ENCODE measurements at places on chromosomes 2 and 18.

- DNase-seq: no peak
These were observed 34.4 kb downstream of the ZFP36L2 start for GRCh38 chr2:43191947-43192516.

GRCh38 chr2:200341376-200341775 lies 34.9 kb downstream of the SPATS2L start:
- no peak for DNase-seq

- no peak for DNase-seq
These were observed 90.2 kb downstream of the ZFP36L2 start for GRCh38 chr2:43136011-43136799.

DNA sequence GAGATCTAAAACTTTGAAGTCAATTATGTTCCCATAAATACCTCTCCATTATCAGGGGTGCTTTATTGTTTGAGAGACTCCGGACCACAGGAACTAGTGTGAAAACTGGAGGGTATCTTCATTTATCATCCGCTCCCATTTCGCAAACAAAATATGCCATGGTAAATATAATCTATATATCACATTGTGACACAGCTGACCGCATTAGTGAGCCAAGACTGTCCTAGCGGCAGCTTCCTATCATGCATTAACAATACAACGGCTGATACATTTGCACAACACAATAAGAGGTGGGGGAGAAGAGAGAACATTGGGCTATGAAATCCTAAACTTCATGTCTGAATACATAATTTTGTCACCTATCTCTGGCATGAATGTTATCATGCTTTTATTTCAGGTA lies 29.5 kb downstream of the BCL11A start:
- no peak for DNase-seq

DNA sequence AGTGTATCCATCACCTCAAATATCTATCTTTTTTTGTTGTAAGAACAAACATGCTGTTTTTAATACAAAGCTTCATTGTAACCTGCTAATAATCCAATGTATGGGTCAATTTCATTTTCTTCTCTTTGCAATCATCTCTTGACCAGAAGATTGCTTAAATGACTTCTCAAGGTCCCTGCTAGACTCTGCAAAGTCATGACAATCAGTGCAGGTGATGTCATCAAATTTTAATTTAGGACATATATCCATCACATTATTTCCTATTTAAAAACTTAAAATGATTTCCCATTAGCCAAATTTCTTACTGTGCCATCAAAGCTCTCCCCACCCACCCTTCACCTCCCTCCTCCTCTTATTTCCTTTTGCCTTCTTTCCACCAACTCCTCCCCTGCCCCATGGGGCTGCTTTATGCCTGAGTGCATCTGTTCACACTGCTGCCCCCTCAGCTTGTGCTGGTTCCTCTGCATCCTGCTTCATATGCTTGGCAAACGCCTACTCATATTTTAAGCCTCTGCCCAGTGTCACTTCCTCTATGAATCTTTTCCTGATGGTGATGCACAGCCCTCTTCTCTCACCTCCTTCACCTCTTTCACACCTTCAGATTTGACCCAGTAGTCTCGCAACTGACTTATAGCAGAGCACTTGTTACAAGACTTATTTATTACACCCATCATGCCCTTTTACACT lies 20.3 kb downstream of the PLEK start:
- DNase-seq: peak; percentile 8

DNA sequence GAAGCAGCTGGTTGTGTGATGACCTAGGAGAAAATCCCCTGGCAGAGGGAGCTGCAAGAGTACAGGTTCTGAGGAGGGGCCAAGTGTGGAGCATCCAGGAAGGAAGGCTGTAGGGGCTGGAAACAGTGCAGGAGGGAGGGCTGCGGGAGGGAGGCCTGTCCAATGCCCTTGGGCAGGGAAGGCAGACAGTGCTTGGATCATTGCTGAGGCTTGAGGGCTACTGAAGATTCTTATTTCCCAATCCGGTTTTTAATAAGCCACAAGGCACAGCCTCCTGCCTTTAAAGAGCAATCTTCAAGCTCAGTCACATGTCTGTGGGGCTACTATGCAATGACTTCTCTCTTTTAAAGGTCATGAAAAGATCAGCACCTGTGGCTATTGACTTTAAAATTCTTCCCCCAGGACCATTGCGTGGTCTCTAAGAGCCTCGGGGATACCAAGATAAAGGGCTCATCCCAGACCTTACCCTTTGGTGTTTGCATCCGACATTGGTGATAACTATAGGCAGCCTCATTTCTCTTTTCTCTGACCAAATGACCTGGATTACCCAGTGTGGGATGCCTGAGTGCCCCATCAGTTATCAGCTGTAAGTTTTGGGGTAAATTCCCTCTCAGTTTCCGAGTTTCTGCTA lies 149.6 kb downstream of the DOCK10 start:
- no peak for DNase-seq

DNA sequence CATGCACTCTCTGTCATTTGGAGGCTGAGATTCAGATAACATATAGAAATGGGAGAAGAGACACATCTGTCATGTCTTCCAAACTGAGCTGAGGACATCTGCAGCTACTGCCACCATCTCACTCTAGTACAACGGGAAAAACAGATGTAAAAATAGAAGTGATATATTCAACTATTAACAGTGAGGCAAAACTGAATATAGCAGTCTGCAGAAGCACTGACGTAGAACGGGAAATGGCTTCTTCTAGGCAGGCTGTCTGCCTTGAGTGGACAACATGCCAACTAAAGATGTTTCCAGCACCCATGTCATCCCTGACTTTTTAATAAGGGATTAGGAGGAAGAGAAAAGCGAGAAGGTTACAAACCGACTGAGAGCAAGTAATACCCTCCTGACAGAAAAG lies 51.6 kb downstream of the MRPL33 start:
- DNase-seq: no peak

DNA sequence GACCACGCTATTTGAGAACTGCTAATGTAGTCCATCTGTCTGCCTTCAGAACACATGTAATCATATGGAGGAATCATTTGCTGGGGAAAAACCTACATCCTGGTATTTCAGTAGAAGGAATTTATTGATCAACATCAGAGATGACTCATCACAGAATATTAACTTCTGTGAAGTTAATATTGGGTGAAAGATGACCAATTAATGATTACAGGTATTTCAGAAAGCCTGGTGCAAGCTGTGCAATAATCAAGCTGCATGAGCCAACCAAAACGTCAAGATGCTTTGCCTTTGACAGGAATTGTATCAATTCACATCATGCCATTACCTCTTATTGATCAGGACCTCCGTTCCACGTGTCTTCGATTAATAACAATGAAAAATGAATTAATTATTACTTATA lies 9.4 kb upstream of the SPATS2L start:
- DNase-seq: no peak

DNA sequence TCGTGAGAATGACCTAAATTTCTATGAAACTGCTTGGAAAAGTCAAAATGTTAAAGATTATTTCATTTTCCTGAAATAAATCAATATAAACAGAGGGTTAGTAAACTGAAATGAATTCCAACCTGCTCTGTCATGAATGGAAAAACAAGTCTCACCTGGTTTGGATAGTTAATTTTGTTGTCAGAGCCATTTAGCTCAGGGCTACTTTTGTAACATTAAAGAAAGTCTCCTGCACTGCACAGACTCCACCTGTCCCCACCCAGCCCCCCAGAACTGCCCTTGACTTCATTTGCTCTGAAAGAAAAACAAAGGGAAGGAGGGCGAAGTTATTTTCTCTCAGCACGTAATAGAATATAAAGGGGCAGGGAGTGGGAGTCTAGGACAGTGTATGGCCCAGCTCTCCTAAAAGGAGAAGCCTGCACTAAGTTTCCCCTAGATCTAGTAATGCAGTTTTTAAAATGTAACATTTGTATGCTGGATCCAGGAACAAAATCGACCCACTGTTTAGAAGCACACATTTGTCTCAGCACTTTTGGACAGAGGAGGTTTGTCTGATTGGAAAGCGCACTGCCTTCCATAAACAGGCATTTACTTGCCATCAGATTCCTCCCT lies 54.2 kb upstream of the ACSL3 start:
- no peak for DNase-seq

DNA sequence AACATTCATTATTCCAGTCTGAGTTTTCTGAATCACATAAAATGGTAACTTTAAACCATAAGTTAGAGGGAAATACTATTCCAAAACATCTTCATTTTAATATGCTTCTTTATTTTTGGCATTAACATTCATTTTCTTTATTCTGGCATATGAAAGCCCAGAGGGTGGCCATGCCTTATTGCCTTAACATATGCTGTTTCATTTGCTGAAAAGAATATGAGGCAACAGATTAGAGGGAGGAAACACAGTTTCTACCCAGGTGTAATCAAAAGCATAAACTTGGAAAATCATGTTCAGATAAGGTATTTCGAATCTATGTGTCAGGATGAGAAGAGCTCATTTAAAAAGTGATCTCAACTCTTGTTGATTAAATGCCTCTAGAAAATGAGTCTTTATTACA lies 379.9 kb upstream of the DSEL start:
- no peak for DNase-seq

DNA sequence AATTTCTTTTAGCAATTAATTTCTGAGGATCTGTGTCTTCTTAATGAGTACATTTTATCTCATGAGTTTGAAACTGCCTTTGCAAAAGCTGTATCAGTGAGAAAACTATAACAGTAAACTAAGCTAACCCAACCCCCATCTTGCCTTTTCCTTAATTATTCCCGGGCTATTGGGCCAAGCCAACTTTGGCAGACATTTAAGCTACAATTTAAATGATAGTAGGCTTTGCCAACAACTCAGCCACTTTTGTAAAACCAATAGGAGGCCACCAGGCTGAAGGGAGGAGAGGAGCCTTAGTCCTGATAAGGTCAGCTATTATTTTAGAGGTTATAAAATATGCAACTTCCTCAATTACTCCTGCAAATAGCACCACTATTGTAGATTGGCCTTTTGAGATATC lies 218.0 kb upstream of the KCNJ3 start:
- no peak for DNase-seq

DNA sequence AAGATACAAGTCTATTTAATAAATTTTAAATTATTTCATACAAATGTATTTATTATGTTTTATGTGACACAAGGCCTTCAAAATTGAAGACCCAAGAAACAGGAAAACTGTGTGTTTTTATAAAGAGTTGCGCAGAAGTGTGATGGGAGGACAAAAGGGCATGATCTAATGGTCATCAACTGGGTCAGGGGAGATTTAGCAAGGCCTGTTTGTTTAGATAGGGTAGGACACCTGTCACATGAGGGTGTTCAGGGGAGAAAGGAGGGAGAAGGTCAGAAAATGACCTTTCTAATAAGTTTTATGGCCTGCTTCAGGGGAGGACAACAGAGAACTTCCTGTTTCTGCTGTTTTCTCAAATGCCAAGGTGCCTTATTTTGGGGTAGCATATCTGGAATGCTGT lies 528.8 kb downstream of the STK39 start:
- DNase-seq: no peak

- DNase-seq: no peak
These were observed 98.3 kb upstream of the ACVR1C start for GRCh38 chr2:157726946-157727345.

DNA sequence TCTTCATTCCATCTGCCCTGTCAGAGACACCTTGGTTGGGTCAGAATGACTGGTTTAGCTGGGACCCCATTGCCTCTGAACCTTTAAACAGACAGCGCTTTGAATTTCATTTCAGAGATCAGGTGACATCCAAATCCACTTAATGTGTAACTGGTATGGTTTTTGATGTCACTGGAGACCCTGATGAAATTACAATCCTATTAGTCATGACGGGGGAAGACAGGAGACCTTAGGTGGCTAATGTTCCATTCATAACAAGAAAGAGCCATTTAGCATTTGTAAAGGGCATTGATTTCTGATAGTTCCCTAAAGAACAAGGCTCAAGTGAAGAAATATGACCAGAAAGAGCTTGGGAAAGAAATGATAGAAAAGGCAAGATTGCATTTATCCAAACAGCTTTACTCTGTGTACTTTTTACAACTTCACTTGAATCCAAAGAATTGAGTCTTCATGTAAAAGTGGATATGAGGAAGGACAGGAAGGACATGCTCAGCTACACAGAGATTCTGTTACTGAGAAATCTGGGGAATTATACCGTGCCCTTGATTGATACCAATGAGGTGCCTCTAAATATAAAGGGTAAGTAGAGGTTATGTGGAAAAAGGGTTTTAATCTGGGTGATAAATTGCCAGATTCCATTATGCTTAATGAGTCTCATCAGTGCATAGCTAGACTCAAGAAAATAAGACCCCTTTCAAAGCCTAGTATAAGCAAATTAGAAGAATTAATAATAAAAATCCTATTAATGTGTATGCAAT lies 198.2 kb downstream of the NCKAP5 start:
- DNase-seq: no peak

DNA sequence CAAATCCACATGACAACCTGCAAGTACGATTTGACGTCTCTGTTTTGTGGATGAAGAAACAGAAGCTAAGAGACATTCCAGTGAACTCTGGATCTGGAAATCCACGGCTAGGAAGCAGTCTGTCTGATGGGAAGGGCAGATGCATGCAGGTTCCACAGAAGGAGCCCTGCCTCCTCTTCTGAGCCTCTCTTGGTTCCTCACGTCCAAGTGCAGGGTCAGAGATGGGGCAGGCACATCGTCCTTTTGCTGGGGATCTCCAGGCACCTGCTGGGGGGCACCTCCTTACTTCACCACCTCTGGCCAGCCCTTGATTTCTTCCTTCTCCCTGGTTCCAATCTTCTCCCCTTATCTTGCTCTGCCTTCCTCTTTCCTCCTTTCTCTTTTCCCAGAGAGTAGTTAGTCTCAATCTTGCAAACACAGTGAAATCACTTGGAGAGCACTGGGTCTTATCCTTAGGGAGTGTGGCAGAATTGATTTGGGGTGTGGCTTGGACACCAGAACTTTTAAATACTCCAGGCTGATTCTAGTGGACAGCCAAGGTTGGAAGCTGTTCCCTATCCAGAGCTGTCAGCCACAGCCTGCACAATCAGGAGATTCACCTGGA lies 137.8 kb downstream of the BCL2 start:
- no peak for DNase-seq

DNA sequence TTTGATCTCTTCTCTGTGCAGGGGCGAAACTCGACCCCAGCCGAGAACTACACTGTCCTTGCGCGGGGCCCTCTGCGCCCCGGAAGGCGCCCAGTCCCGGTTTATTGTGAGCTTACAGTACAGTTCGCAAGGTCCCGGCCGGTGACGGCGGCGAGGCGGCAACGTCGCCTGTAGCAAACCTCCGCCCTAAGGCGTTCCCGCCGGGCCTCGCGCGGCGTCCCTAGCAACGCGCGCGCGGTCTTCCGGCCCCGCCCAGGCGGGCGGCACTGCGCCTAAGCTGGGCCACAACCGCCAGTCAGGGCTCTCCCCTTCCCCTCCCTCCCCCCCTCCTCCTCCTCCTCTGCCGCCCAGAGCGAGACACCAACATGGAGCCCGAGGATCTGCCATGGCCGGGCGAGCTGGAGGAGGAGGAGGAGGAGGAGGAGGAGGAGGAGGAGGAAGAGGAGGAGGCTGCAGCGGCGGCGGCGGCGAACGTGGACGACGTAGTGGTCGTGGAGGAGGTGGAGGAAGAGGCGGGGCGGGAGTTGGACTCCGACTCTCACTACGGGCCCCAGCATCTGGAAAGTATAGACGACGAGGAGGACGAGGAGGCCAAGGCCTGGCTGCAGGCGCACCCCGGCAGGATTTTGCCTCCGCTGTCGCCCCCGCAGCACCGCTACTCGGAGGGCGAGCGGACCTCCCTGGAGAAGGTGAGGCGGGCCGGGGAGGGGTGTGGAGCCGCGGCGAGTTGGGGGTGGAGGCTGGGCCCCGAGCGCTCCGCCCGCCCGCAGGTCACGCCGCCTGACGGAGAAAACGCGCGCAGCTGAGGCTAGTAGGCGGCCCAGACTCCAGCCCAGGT lies at the start of gene ALMS1:
Gene ALMS1 (plus strand): TSS at position 333 of the 838 bp plus-strand sequence. CDS start 33 bp downstream, at position 366.
- peak; percentile 91 for DNase-seq
